ENCODE measurements at places on chromosomes 5 and 9.

- no peak for DNase-seq
These were observed 24.7 kb downstream of the ELL2 start for GRCh38 chr5:95936812-95937397.

DNA sequence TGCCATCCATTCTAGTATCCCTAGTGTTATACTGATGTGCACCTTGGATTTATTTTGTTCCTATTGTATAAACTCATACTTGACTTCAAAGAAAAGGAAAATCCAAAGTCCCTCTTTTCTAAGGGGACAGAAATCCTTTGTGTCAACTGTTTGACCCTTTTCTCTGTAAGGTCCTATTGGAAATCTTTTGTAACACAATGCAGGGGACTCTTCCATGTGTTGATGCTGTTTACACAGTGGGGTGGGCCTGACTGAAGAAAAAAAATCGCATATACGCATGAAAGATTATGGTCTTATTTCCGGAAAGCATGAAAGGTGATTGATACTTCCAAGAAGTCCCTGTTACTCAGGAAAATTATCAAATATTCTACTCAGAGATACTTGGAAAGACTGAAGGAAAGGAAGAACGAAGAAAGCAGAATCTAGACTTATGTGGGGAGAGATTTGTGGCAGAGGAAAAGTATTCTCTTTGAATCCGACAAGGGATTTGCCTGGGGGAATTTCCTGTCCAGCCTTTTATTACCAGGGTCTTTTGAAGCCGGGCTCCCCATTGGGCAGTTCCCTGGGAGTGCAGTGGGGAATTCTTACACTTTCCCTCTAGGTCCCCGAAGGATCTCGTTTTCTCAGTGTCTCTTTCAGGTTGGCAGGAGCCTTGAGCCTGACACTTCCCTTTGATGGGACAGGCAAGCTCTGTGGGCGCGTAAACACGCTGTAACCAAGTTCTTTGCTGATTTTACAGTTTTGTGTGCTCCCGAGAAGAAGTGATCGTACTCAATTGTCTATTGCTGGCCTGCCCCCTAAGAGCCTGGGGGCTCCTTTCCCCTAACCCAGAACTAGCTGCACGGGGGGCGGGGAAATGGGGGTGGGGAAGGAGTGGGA is 779 bp upstream of the VCAN start:
- DNase-seq: no peak

DNA sequence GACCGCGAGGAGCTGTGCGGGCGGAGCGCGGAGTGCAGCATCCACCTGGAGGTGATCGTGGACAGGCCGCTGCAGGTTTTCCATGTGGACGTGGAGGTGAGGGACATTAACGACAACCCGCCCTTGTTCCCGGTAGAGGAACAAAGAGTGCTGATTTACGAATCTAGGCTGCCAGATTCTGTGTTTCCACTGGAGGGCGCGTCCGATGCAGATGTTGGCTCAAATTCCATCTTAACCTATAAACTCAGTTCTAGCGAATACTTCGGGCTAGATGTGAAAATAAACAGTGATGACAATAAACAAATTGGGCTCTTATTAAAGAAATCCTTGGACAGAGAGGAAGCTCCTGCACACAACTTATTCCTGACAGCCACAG is 590 bp downstream of the PCDHA6 start:
- DNase-seq: no peak

- no peak for DNase-seq
These were observed 61.4 kb upstream of the RUFY1 start for GRCh38 chr5:179488975-179489374.

GRCh38 chr9:116565986-116566385 is 121.1 kb upstream of the TRIM32 start:
- no peak for DNase-seq

GRCh38 chr5:58330781-58331180 is 129.1 kb downstream of the PLK2 start:
- no peak for DNase-seq

DNA sequence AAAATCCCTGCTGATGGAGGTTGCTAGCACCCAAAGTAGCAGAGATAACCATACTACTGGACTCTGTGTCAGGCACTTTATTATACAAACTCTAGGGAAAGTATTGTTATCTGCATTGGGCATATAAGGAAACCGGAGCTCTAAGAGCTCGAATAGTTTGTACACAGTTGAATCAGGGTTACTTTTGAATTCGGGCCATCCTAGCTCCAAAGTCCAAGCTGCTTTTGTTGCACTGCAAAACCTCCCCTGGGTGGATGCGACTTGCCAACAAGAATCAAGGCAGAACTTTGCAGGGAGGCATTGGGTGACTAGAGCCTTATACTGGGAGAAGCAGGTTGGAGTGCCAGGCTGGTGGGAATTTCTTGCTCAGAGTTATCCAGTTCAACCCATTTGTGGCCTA is 435.1 kb downstream of the SPATA31D1 start:
- no peak for DNase-seq

- DNase-seq: no peak
These were observed 13.0 kb upstream of the ABLIM3 start for GRCh38 chr5:149128023-149128875.

DNA sequence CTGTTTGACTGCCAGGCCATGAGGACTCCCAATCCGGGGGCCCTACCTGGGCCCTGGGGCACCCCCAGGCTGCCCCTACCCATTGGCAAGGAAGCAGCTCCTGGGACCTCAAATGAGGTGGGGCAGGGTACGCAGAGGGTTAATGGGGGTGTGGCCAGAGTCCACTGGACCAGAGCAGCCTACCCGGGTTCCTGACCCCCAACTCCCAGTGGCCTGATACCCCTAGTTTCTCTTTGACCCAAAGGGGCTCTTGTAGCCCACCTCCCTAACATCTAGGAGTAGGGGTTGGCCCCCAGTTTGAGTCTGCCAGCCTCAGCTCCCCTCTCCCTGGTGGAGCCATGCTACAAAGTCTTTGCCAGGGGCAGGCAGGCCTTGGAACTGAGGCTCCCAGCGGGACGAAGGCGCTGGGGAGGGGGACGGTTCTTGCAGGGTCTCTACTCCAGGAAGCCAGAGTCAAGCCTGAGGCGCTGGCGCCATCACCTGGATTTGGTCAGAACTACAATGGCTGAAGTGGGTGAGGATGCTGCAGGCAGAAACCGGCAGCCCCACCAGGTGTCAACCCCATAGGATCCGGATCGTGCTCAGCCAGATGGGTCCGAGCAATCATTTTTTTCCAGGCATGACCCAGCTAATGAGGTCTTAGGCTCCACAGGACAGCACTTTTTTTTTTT is 8.4 kb upstream of the CERCAM start:
- DNase-seq: no peak

DNA sequence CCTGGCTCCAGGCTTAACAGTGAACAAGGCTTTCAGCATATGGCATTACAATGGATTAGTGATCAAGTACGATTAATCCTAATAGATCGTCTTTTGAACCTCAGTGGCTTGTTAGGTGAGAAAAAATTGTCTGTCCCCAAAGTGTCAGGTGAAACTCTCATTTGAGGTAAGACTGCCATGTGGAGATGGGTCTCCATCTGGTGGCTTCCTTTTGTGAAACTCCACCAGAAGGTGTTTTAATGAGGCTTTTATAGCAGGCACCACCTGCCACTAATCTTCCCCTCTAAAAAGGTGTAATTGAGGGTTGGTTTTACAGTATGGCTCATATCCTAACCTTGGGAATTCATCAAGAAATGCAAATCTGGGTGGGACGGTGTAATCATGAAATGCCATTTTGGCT is 471.1 kb upstream of the MPDZ start:
- no peak for DNase-seq

DNA sequence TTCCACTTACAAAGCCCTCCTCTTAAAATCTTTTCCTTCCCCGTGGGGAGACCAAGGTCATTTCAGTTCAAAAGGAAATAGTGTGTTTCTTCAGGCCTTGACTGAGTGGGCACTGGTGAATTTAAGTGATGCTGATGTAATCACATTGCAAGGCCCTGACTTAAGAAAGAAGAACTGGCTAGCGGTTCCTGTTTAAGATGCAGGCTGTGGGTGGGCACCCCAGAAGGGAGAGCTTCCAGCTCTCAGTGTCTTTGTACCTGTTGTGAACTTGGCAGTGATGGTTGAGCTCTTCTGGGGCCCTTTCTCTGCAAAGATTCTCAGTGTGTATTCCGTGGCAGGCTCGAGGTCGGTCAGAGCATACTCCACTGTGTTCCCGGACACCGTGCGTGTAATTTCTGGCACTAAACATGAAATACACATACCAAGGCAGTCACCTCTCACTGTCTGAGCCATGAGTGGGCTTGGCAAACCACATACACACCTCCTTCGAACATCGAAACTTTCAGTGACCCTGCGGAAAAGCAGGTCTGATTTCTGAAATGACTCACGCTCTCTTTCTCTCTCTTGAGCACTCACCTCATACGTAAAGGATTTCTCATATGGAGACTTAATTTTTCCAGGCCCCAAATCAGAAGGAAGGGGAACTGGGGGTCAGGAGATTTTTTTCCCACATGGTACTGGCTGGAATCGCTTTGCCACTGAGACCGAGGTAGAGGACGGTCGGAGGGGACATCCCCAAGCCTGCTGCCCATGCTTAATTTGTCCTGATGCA is 81.9 kb downstream of the TNC start:
- DNase-seq: no peak

- DNase-seq: peak; percentile 22
These were observed 36.2 kb upstream of the OTULIN start for GRCh38 chr5:14628346-14628745.

DNA sequence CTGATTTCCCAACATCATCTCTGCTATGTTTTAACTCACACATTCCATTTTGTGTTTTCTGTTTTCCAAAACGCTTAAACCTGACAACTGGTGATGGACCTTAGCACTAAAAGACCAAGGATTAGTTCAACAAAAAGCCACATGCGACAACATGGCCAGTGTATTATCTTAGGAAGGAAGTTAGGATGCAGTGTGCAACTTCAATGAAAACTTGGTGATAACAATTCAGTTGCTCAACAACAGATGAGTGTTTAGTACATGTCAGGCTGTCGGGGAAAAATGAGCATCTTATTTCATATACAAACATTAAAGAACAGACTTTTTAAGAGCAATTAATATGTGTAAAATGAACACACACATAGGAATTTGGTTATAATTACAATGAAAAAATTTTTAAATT is 780.0 kb downstream of the SEMA5A start:
- DNase-seq: no peak

GRCh38 chr5:608429-609370 is 3.4 kb upstream of the CEP72 start:
- DNase-seq: no peak

GRCh38 chr5:61994171-61994570 is 311.8 kb upstream of the KIF2A start:
- no peak for DNase-seq

DNA sequence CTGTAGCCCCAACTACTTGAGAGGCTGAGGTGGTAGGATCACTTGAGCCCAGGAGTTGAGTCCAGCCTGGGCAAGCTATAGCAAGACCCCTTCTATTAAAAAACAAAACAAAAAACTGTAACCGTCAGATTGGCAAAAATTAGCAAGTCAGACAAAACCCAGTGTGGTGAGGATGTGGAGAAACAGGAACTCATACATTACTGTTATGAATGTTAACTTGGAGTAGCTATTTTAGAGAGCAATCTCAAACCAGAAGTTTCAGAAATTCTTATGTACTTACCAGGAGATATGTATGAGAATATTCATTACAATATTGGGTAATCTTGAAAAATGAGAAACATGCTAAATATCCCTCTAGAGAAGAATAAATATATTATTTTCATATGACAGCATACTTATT is 120.3 kb downstream of the INVS start:
- DNase-seq: no peak

Data from memory B cell (primary cell).